ENCODE measurements at places on chromosomes 6 and 20.
A peak's percentile ranks its signal among the peaks of the same experiment; 100 is the strongest.

DNA sequence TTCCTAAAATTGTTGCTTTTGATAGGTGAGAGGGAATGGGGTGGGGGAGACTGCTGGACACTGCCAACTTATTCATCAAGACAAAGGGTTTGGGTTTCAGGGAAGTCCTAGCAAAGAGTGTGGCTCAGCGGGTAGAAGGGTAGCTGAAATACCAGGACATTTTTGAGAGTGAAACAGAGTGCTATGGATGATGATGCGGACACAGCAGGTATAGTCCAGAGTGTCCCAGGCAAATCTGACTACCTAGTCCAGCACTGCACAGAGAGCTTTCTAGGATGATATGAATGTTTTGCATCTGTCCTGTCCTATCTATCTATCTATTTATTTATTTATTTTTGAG is 154.3 kb downstream of the BCAS1 start:
- DNase-seq, result no peak

- no peak for DNase-seq
Measured at GRCh38 chr20:8829256-8829655, 239.6 kb upstream of the PLCB4 start.

GRCh38 chr6:129671442-129672340 is 38.3 kb downstream of the ARHGAP18 start:
- peak; percentile 78 for DNase-seq

GRCh38 chr6:116373300-116373699 is 2.6 kb downstream of the DSE start:
- no peak for DNase-seq

DNA sequence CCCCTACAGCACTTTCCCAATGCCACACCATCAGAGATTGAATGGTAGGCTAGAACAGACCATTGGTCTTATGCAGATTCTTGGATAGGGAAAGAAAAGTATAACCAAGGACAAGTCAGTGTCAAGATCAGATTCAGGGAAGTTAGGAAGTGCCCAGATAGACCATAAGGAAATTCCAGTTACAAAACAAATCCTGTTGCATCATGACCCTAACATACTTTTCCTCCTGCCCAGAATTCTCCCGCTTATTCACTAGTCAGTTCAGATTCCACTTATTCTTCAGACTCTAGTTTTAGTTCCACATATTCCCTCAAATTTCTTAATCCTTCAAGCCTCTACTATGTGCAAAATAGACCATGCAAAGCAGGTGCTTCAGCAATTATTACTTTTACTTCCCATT is 20.7 kb downstream of the METTL24 start:
- DNase-seq, result no peak

DNA sequence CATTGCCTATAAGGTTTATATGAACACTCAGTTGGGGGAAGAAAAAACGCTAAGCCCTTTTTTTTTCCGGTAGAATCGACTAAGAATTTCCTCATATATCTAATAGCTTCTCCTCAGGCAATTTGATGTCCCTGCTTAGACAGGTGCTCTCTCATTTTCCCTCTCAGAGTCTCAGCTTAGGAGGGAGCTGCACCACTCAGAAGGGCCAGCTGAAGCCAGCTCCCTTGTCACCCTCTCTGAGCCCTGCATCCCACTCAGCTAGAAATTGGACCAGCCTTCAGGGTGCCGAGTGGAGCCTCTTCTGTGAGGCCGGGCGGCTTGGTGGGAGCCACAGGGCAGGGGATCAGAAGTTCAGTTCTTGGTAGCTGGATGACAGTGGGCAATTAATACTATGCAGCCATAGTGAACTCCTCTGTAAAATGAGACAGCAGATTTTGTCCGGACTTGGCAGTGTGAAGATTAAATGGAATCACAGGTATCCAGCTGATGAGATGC is 368.5 kb downstream of the MAFB start:
- DNase-seq, result no peak

DNA sequence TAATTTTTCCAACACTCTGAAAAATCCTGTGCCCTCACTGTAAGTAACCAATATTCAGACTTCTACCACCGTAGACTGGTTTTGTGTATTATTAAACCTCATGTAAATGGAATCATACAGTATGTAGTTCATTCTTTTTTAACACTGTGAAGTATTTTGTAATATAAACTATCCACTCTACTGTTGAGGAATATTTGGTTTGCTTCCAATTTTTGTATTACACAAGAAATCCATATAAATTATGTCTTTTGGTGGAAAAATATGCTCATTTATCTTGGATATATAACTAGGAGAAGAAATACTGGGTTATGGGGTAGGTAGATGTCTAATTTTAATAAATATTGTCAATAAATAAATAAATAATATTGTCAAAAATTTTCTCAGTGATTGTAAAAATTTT is 116.8 kb downstream of the CHD6 start:
- DNase-seq, result no peak

GRCh38 chr20:23079016-23079351 is 7.1 kb downstream of the CD93 start:
- no peak for DNase-seq

DNA sequence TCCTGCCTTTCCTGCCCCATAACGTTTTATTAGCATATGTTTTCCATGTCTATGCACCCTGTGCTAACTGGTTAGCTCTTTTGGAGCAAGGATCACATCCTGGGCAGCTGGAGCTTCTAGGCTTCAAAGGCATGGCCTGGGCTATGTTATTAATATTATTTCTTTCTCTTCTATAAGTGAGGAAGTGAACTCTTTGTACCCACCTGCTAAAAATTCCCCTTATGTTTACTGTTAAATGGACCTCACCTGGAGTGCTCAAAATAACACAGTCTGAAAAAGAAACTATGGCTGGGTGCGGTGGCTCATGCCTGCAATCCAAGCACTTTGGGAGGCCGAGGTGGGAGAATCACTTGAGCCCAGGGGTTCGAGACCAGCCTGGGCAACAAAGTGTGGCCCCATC is 97.8 kb downstream of the TNFAIP3 start:
- DNase-seq, result no peak

GRCh38 chr6:168103050-168103830 is 24.2 kb upstream of the FRMD1 start:
- no peak for DNase-seq

DNA sequence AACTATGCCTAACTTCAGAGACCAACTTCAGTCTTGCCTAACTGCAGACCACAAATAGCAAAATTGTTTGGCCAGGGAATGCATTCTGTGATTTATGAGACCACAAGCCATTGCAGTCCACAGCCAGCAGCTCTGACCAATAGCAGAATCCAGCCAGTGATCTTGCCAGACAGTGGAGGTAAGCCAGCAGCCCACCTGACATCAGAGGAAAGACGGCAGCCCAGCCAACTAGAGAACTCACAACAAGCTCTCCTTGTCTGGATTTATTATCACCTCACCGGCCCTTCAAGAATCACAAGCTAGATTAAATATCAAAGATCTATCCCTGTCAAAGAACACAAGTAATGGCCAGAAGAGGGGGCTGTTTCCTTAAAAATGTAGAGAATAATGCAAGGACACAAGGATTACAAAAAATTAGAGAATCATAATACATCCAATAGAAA is 66.5 kb upstream of the SLC35F1 start:
- no peak for DNase-seq

DNA sequence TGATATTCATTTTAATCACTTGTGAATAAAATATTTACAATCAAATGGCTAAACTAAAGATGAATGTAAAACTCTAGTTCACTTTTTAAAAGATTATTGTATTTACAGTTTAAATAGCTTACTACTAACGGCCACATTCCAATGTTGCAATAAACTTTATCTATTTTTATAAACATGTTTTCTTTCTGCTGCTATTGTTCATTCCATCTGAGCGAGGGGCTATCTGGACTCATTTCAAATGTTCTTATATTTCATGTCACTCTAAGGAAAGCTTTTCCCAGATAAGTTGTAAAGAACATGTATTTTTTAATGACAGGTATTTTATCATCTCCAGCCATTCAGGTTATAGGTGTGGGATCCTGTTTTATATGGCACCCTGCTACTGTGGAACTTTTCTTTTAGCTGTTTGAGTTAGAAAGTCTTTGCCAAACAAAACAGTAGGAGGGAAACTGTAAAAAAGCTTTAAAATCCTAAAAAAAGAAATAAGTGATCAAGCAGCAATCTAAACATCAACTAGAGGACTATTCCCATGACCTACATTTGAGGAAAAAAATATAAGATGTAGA is 42.5 kb downstream of the HMGCLL1 start:
- DNase-seq, result no peak

Measured in stimulated activated CD4-positive, alpha-beta T cell treated with anti-CD3 and anti-CD28 coated beads, Interleukin-15, amount 100 ng/mL, for 24 hours (primary cell).